Left hindlimb (tissue), 1 donor: ENCODE measurements at places on chromosomes 11 and 22.
A peak's percentile ranks its signal among the peaks of the same experiment; 100 is the strongest.

GRCh38 chr22:45163099-45163450 lies 650 bp upstream of the NUP50 start:
- DNase-seq, result no peak

- DNase-seq, result no peak
Measured at GRCh38 chr22:24390576-24390975, 36.8 kb upstream of the ADORA2A start.

- DNase-seq, result no peak
Measured at GRCh38 chr11:114685097-114685496, 6.8 kb downstream of the NXPE2 start.

DNA sequence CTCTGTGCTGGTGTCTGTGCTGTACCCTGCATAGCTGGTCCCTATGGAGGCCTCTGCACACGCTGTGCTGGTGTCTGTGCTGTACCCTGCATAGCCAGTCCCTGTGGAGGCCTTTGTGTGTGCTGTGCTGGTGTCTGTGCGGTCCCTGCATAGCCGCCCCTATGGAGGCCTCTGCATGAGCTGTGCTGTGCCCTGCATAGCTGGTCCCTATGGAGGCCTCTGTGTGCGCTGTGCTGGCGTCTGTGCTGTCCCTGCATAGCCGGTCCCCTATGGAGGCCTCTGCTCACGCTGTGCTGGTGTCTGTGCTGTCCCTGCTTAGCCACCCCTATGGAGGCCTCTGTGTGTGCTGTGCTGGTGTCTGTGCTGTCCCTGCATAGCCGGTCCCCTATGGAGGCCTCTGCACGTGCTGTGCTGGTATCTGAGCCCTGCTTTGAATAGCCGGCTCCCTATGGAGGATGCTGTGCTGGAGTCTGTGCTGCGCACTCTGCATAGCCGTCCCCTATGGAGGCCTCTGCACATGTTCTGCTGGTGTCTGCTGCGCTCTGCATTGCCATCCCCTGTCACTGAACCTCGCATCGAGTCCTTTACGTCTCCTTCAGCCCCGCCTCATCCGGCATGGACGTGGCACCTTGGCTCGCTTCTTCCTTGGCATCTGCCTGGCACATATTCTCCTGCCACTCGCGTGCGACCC lies 6.2 kb downstream of the NADSYN1 start:
- DNase-seq, result peak; percentile 9

DNA sequence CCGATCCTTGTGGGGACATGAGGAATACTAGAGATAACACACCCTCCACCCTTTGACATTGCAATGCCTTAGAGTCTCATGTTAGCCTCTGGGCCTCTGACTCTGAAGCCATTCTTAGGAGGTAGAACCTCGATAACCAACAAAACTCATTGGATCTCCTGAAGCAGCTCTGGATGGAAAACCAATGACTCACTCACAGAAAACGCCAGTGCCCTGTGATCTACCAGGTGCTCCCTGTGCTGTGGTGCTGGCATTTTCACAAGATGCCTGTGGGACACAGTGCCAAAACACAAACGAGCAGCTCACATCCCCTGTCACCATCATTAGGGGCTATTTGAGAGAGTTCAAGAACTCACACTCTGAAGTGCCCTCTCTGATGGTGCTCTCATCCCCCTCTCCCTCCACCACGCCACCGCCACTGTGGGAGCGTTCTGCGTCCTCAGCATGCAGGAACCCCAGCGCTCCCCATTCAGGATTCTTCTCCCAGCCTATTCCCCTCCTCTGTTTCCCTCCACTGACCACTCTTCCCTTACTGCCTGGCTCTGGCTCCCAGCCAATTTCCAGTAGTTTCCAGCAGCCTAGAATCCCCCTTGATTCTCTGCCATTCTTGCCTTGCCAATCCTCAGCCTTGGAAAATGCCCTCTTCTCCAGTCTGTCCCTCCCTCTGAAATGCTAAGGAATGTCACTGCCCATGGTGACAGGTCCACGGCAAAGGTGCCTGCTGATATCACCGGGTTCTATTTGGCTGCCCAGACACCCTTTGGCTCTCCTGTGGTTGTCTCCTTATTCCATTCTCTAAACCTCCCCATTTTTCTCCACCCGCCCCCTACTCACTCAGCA lies 4.7 kb upstream of the POLD4 start:
- DNase-seq, result no peak

- no peak for DNase-seq
Measured at GRCh38 chr11:114738954-114739353, 60.6 kb downstream of the NXPE2 start.

- DNase-seq, result no peak
Measured at GRCh38 chr11:97742717-97743116, 1278.0 kb upstream of the CNTN5 start.

DNA sequence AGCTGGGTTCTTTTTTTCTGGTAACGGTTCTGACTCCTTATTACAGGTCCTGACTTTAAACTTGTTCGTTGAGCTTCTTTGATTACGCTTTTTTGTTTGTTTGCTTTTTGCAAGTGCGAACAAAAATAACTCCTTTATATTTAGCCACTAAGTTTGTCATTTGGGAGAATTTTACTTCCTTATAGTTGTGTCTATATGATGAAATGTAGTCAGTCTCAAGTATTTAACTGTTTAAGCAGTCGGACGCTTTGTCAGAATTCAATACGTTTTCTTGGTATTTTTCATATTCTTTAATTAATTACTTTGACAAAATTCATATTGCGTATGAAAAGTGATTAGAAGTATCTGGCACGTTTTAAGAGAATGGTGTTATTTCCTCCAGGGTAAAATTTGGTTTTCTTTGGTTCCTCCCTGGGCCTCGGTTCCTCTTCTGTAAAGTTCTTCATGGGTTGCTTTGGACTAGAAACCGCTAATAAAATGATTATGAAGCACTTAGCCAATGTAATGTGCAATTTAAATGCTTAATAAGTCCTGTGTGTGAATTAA lies 1.3 kb downstream of the CBL start:
- no peak for DNase-seq

DNA sequence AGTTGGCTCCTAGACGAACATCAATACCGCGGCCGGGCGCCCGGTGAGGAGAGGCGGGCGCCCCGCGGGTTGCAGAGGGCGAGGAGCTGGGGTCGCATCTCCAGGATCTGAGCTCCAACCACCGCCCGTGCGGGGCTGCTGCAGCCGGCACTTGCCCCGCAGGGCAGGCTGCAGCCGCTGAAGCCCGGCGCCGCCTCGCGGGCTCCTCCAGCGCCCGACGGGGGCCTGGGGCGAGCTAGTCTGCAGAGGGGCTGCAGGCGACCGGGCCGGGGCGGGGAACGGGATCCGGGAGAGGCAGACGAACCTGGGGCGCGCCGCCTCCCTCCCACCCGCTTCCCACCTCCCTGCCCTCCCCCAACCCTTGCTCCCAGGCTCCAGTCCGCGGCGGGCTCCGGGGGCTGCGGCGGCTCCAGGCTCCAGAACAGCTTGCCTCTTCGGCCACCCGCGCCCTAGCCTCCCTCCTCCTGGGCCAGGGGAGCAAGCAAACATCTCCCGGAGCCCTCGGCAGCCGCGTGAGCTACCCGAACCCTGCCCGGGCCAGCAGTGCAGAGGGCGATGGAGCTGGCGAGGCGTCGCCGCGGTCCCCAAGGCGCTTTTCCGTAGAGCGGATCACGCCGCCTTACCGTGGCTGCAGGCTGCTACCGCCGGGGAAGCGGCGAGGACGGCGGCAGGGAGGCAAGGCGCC lies 802 bp downstream of the TENM4 start:
- DNase-seq, result peak; percentile 71

- no peak for DNase-seq
Measured at GRCh38 chr11:87036756-87037449, 831 bp upstream of the TMEM135 start.

DNA sequence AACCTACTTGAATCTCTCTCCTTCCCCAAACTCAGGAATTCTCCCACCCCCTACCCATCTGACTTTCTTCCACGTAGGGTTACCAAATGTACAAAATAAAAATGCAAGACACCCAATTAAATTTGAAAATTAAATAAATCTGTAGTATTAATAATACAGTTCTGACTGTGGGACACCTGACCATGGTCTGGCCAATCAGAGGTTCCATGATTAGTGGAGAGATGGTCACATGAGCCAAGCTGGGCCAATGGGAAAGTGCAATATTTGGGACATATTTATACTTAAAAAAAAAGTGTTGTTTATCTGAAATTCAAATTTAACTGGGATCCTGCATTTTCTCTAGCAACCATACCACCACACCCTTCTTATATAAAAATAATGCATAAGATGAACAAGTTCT lies 29.8 kb upstream of the ASPHD2 start:
- DNase-seq, result no peak

DNA sequence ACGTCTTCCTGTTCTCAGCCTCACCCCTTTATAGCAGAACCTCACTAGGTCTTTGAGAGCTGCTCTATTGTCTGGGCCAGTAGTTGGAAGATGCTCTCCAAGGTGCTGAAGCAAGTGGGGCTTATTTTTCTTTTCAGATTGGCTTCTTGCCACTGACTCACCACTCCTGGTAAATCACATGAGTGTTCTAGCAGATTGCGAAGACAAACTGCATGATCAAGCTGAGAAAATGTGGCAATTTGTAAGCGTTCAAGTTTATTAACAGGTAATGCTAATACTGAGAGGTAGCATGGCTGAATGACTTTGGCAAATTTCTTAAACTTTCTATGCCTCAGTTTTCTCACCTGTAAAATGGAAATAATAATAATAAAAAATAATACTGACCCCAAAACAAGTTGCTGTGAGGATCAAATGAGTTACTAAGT lies 59.2 kb downstream of the CACNG2 start:
- DNase-seq, result peak; percentile 46

DNA sequence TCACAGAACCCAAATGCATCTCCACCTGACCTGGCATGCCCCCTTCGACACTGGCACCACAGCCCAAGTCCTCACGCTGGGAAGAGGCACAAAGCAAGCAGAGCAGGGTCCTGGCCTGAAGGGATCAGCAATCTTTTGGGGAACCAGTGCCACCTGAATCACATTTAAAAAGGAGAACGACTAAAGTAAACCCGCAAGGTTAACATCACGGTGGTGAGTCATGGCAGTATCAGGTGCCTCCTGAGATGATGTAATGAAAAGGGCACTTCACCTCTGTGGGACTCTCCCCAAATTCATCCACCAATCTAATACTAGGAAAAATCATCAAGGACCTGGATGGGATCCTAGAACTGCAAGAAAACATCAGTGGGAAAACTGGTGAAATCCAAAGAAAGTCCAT lies 44.9 kb downstream of the PACSIN2 start:
- no peak for DNase-seq

DNA sequence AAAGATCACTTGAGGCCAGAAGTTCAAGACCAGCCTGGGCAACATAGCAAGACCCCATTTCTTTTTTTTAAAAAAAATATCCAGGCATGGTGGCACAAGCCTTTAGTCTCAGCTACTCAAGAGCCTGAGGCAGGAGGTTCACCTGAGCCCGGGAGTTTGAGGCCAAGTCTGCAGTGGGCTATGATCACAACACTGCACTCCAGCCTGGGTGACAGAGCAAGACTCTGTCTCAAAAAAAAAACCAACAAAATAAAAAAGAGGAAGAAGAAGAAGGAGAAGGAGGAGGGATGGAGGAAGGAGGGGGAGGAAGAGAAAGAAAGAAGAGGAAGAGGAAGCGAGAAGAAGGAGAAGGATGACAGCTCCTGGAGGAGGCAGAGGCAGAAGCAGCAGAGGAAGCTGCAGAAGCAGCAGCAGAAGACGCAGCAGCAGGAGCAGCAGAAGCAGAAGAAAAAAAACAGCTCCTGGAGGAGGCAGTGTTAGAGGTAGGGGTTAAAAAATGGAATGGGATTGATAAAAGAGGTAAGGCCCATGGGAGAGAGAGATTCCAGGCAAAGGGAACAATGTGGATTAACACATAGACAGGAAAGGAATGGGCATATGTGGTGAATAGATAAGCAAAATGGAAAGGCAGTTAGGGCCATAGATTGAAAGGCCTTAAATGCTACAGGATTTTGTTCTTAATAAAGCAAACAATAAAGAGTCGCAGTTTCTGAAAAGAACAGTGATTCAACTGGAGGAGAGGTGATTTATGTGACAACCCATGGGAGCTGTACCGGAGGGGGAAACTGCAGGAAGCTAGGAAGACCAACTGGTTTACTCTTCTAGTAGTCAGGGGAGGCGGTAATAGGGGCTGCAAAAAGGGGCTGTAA lies 10.9 kb downstream of the PRCP start:
- no peak for DNase-seq

GRCh38 chr11:111469200-111469599 lies 43.0 kb downstream of the BTG4 start:
- DNase-seq, result no peak

DNA sequence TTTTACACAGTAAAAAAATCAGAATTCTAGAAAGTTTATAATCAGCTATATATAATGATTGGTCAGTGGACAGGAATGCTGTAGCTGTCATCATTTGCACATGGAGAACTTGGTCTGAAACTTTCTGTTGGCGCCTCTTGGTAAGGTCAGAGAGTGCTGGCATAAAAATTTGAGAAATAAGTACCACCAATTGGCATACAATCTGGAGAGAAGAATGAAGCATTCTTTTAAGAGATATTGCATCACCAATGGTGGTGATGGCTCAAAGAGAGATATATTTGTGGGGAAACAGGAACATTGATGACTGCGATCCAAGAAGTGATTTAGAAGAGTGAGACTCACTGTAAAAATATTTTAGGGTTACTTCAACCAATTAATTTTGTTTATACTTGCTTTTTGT lies 19.8 kb upstream of the OOSP1 start:
- DNase-seq, result no peak

DNA sequence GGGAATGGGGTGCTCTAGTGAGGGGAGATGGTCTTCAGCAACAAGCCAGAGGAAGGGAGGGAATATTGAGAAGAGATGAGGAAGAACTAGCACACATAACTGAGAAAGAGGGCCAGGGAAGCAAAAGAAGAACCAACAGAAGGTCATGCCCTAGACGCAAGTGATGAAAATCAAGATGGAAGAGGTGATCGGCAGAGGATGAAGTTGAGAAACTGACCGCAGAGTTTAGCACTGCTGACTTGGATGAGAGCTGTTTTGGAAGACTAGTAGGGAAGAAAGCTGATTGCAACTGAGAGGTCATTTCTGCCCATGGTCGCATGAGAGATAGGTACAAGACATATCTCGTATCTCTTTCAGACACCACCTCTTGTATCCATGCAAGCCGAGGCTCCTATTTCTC lies 2.9 kb downstream of the SPINDOC start:
- DNase-seq, result no peak

DNA sequence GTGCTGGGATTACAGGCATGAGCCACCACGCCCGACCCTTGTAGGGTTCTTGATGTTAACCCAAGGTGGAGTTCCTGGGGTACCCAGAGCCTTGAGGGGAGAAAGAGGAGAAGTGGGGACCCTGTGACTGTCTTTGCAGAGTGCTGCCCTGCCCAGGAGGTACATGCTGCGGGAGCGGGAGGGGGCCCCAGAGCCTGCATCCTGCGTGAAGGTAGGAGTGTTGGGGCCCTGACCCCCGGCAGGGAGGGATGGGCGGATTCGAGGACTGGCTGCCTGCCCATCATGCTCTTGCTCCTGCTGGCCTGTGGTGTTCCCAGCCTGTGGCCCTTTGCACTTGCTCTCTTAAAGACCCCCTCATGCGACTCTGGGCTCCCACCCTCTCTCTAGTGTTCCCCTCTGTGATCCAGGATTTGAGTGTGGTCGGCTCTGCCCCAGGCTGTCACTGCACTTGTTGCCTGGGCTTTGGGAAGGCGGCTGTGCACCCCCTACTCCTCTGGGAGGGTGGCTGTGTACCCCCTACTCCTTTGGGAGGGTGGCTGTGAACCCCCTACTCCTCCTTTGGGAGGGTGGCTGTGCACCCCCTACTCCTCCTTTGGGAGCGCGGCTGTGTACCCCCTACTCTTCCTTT lies 4.5 kb downstream of the SCO2 start:
- DNase-seq, result no peak

- no peak for DNase-seq
Measured at GRCh38 chr11:8258784-8259183, 4.9 kb downstream of the LMO1 start.
